ENCODE measurements at places on chromosomes 3 and 15.

- no peak for DNase-seq
These were observed 78.5 kb upstream of the ST8SIA2 start for GRCh38 chr15:92315144-92315543.

GRCh38 chr3:118304557-118304956 is 730.1 kb downstream of the IGSF11 start:
- no peak for DNase-seq

GRCh38 chr3:8574040-8574669 is 70.4 kb downstream of the SSUH2 start:
- no peak for DNase-seq

- DNase-seq, result no peak
These were observed 172.6 kb downstream of the TBC1D2B start for GRCh38 chr15:77904901-77905300.

GRCh38 chr3:22296601-22297000 is 545.6 kb upstream of the ZNF385D start:
- DNase-seq, result no peak

- DNase-seq, result no peak
These were observed 228.9 kb upstream of the MRPL3 start for GRCh38 chr3:131731709-131732108.

GRCh38 chr3:108408883-108409799 is 101.3 kb downstream of the MYH15 start:
- no peak for DNase-seq

DNA sequence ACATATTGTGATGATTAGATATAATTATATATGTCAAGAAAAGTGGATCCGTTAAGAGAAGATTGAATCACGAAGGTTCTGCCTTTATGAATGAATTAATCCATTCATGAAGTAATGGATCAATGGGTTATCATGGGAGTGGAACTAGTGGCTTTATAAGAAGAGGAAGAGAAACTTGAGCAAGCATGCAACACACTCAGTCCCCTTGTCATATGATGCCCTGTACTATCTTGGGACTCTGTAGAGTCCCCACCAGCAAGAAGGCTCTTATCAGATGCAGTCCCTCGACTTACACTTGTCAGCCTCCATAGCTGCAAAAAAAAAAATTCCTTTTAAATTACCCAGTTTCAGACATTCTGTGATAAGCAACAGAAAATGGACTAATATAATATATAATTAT is 301.9 kb downstream of the RAP2B start:
- DNase-seq, result no peak

- DNase-seq, result no peak
These were observed 653 bp downstream of the MYO5C start for GRCh38 chr15:52294881-52295420.

- DNase-seq, result no peak
These were observed 81.6 kb downstream of the BOC start for GRCh38 chr3:113292933-113293332.

- DNase-seq, result no peak
These were observed 260.2 kb downstream of the CGGBP1 start for GRCh38 chr3:87798567-87798947.

DNA sequence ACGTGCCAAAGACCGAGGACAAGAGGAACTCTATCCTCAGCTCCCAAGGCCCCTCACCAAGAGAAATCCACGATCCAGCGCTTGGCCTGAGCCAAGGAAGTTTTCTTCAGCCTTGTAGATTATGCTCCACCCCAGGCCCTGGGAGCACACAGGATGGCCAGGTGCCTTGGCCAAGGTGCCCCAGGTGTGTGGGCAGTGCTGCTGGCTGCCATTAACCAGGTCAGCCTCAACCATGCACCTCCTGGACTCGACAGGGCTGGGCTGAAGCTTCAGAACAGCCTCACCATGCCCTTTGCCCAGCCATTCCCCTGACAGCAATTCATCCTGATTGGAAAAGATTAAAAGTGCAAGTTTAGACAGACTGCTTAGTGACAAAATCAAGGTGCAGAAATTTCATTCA is 10.9 kb upstream of the MESP1 start:
- no peak for DNase-seq

- no peak for DNase-seq
These were observed 318.6 kb upstream of the ICE2 start for GRCh38 chr15:60797444-60798040.

GRCh38 chr15:25268166-25268565 is 170.7 kb downstream of the UBE3A start:
- DNase-seq, result no peak

GRCh38 chr3:40185029-40185695 is 124.3 kb upstream of the EIF1B start:
- DNase-seq, result no peak

DNA sequence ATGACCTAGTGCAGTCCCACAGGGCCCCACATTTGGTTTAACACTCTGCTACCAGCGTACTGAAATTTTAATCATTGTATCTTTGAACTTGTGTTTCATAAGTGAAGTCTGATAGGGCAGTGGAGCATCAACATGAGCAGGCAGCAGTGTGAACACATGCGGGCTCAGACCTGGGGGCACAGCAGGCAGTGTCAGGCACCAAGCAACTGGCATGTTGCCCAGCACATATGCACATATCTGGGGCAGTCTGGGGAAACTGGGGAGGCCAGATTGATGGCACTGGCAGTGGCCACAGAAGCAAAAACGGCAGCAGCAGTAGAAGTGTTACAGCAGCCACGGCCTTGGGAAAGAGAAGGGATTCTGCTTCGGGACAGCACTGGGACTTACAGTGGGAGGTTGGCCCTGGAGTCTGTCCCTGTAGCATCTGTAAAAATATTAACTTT is 353.9 kb upstream of the KCNMB2 start:
- DNase-seq, result no peak

Measured in activated naive CD4-positive, alpha-beta T cell (primary cell).